ENCODE measurements at places on chromosomes 4 and X.

DNA sequence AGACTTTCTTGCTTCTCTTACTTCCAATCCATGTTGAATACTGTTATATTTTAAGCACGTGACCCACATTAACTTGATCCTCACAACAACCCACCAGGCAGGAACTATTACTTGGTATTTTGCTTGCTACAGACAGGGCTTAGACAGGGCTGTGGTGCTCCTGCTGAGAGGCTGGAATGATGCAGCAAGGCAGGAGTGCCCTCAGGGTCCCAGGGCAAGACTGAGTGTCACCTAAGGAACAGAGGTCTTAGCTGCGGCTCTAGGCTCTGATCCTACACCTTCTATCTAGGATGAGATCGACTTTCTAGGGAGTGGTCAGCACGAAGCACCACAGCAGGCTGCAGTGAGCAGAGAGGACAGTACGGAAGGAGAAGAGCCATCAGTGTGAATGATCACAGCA is 20.0 kb downstream of the TAPT1 start:
- no peak for DNase-seq

GRCh38 chrX:150569155-150569477 is 695 bp downstream of the MTM1 start:
- DNase-seq = no peak

DNA sequence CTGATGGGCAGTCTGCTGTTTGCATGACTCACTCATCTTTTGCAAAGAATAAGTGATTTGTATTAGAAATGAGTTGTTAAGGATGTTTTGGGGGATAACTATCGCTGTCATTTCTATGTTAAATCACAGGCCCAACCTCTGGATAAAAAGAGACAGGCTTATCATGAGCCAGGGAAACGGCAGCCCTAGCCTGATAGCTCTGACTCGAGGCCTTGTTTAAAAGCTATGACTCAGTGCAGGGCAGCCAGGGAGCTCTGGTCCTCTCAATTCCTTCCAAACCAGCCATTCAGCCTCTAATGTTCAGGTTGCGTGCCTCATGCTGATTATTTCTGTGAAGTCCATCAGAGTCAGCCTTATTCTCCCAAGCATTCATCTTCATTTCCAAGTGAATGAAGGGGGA is 305.9 kb upstream of the HAND2 start:
- DNase-seq = no peak

DNA sequence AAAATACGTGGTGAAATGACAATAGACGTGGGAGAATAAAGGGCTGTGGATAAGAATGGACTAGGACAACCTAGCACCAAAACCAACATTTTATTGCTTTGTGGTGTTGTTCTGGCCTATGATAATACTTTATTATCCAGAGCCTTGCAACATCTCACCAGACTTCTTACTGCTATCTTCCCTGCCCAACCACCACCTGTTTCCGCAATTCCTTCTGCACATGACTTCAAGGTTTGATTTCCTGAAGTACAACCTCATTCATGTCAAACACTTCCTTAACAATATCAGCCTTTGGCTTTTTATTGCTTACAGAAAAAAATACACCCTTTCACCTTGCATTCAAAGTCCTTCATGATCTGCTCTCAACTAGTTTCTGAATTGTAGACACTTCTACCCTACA is 84.8 kb downstream of the RTL3 start:
- no peak for DNase-seq

GRCh38 chrX:50471390-50471789 is 765 bp upstream of the DGKK start:
- no peak for DNase-seq

GRCh38 chr4:63728480-63729177 is 680.6 kb downstream of the TECRL start:
- DNase-seq = no peak

DNA sequence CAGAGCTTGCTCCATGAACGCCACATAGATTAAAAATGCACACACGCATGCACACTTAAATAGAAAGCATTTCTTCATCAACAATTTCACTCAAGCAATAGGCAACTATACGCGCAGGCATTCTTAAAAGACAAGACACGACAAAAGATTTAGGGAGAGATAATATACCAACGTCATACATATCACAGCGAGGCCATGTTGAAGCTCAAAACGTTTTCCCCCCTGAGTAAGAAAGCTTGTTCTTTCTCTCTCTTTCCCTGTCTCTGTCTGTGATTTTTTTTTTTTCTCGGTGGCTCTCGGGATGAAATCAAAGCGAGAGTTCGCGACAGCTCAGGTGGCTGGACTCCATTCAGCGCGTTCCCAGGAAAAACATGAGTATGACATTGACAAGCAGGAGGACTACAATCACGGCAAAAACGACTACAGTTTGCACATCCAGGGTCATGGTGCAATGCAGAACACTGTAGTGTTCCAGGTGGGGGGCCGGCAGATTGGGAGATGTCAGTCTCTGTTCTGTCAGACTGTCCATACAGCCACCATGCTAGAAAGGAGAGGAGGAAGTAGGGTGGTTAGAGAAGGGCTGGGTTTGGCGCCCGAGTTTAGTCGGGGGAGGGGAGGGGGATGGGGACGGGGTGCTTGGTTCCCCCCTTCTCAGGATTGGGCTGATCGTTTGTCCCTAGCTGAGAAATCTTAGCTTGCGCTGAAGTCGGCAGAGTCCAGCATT is 30.7 kb downstream of the ARHGEF9 start:
- DNase-seq = no peak

GRCh38 chr4:94561249-94562024 is 109.7 kb downstream of the PDLIM5 start:
- no peak for DNase-seq

- no peak for DNase-seq
Measured at GRCh38 chr4:168707205-168707604, 210.4 kb downstream of the PALLD start.

DNA sequence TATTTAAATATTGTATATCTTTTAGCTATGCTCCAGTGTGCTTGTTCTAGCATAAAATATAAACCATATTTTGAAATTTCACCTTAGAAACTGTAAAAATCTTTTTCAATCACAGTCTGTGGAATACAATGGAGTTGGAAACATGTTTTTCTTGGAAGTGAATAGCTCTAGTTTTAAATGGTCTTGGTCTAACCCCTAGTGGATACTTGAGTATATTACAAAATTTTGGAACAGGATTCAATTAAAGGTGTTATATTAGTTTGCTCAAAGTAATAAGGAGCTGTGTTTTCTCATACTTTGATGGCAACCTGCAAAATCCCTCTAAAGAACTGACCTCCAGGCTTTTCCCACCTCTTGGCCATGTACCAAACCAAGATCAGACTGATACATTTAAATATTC is 48.2 kb downstream of the STK26 start:
- DNase-seq = no peak

DNA sequence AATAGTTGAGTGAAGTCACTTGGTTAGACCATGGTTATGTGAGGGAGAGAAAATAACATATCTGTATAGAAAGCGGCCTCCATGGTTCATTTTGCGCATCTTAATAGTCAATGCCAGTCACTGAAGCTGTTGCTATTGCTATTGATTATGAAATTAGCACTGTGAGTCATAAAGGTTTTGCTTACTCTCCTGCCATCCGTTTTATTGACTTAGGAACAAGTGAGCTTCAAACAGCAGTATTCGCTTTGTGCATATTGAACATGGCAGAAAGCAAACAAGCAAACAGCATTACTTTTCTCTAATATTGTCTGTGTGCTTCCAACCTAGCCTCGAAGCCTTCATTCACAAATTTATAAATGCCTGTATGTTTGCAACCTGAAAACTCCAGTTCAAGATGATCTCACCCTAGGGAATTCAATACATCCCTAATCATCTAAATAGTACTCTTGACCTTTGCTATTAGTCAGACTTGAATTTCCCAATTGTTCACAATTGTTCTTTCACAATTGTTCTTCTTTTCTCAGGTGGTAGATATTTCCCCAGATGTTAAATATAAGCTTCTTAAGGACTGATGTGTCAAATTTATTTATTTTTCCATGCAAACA is 55.9 kb upstream of the GABRA2 start:
- DNase-seq = no peak

DNA sequence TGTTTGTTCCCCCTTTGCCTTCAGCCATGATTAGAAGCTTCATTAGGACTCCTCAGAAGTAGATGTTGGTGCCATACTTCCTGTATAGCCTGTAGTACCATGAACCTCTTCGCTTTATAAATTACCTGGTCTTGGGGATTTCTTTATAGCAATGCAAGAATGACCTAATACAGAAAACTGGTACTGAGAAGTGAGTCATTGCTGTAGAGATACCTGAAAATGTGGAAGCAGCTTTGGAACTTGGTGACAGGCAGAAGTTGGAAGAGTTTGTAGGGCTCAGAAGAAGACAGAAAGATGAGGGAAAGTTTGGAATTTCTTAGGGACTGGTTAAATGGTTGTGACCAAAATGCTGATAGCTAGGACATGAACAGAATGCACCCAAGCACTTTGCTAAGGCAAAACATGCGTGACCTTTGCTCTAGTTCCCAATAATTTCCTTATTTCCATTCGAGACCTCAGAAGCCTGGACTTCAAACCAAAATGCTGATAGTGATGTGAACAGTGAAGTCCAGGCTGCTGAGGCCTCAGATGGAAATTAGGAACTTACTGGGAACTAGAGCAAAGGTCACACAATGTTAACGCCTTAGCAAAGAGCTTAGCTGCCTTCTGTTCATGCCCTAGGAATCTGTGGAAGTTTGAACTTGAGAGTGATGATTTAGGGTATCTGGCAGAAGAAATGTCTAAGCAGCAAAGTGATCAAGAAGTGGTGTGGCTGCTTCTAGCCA is 3.0 kb upstream of the USP46 start:
- DNase-seq = no peak

- no peak for DNase-seq
Measured at GRCh38 chr4:133938061-133938460, 263.5 kb downstream of the PABPC4L start.

- no peak for DNase-seq
Measured at GRCh38 chr4:57403591-57403990, 293.4 kb upstream of the IGFBP7 start.

- DNase-seq = no peak
Measured at GRCh38 chr4:86386817-86387415, 27.1 kb upstream of the MAPK10 start.

- no peak for DNase-seq
Measured at GRCh38 chrX:12034741-12035140, 103.5 kb upstream of the FRMPD4 start.

GRCh38 chr4:54317690-54318089 is 88.6 kb downstream of the PDGFRA start:
- no peak for DNase-seq

DNA sequence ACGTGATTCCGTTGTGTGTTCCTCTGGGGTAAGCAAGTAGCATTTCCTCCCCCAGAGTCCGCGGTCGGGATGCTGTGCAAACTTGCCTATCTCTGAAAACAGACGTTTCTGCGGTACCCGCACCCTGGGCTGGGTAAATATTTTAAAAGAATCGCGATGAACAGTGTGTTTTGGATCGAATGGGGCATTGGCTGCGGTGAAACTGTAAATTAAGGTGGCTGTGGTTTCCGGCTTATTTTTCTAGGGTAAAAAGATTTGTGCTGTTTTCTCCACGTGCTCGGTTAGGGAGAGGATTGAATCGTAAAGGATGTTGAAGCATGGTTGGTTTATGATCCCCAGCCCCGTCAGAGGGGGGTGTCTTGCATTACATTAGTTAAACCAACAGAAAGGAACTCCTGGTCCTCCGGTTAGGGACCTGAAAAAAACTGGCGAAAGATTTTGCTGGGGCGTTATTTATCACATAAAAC is 1.2 kb downstream of the HHIP start:
- peak; percentile 26 for DNase-seq

- DNase-seq = no peak
Measured at GRCh38 chr4:53902786-53903185, 161.6 kb downstream of the CHIC2 start.

GRCh38 chr4:184347251-184348239 is 126.8 kb downstream of the IRF2 start:
- DNase-seq = peak; percentile 16

DNA sequence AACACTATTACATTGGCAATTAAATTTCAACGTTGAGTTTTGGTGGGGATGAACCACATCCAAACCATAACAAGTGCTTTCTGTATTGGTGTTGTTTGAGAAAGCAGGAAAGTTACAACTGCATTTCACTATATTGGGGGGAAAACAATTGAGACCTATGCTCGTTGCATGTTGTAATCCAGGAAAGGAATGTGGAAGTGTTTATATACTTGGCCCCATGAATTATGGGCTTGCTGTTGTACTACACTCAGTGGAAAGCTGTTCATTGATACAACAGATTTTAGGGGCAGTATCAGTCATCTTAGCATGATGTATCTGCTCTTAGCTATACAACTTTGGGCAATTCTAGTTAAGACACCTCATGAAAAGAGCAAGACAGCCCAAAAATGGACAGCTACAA is 52.4 kb downstream of the KLHL5 start:
- no peak for DNase-seq

GRCh38 chr4:127219232-127219631 is 413.5 kb upstream of the INTU start:
- DNase-seq = no peak

DNA sequence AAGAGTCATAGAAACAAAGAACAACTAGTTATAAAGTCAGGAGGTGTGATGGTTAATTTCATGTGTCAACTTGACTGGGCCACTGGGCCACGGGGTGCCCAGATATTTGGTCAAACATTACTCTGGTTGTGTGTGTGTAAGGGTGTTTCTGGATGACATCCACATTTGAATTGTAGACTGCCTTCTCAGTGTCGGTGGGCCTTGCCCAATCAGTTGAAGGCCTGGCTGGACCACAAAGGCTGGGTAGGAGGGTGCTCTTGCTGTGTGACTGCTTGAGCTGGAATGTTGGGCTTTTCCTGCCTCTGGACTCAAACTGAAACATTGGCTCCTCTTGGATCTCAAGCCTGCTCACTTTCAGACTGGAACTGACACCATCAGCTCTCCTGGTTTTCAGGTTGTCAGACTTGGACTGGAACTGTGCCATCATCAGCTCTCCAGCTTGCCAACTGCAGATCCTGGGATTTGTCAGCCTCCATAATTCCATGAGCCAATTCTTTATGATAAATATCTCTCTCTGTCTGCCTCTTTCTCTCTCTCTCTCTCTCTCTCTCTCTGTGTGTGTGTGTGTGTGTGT is 41.4 kb downstream of the CLDN34 start:
- DNase-seq = no peak

GRCh38 chr4:37165844-37166243 is 78.7 kb upstream of the NWD2 start:
- no peak for DNase-seq

GRCh38 chr4:77007358-77008230 is 58.0 kb downstream of the SEPTIN11 start:
- DNase-seq = no peak

- DNase-seq = no peak
Measured at GRCh38 chr4:26311633-26312032, 9.2 kb upstream of the RBPJ start.

DNA sequence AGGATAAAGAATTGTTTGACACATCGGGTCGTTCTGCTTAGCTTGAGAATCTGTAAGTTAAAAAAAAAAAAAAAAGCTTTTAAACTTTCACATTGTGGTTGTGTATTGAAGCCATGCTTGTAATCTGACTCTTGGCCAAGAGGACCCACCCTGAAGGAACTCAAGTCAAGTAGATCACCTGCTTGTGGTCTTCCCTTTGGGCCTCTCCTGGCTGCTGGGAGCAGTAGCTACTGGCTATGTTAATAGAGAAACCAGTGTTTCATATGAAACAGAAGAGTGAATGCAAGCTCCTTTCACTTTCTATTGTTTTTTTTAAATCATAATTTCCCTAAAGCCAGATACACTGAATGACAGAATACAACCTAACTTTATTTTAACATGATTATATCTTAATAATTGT is 402.4 kb upstream of the NDST4 start:
- DNase-seq = no peak

- no peak for DNase-seq
Measured at GRCh38 chrX:132270021-132270420, 50.8 kb upstream of the RAP2C start.
